NCI-H460 (cell line): ENCODE measurements at places on chromosomes 11 and 22. TPM values are rescaled to one million over a fixed set of nuclear protein-coding genes. Genes with fewer than 3 reads are reported as not detected.

Gene SERHL2
- total RNA-seq, result 1.4 and 2.1 TPM in 2 replicates

Gene MRGPRF
- 0.43 TPM in 1 of 2 replicates, not detected in the other for total RNA-seq

Gene HSCB
- 14.6 and 23.2 TPM in 2 replicates for total RNA-seq

Gene CRACR2B
- total RNA-seq, result 5.0 and 5.5 TPM in 2 replicates

Gene MMP8
- total RNA-seq, result not detected in 2 replicates
